CD14-positive monocyte (primary cell): ENCODE measurements at places on chromosomes 16 and 17. TPM values are rescaled to one million over a fixed set of nuclear protein-coding genes. Genes with fewer than 3 reads are reported as not detected.

DNA sequence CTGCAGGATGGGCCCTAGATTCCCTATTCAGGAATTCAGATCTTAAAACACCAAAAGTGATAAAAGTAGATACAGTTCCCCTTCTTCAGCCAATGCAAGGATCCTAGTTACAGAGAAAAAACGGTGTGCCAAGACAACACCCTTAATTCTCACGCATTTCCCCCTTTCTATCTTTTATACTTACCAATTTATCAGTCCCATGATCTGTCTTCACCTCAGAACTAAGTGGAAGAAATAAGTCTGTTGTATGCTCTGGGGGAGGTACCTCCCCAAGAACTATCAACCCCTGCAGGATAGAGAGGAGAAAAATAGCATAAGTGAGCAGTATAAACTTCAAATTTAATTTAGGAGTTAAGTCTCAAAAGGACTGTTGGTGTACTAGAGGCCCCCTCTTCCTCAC, 83.2 kb downstream of the STH start:
- H3K36me3 ChIP-seq = peaks cover 25% of the 10 kb centered on the region
- no peaks in the 10 kb centered on the region for H3K27me3 ChIP-seq
- no peaks in the 10 kb centered on the region for H3K4me1 ChIP-seq
- no peak for DNase-seq

- no peaks in the 10 kb centered on the region for H3K4me1 ChIP-seq
- DNase-seq = no peak
- no peak overlapping the region for H3K4me3 ChIP-seq
- H3K27ac ChIP-seq = no peak overlapping the region
- no peaks in the 10 kb centered on the region for H3K27me3 ChIP-seq
Measured at GRCh38 chr17:40535438-40535837, 29.8 kb downstream of the CCR7 start.

Gene CSH2
- polyA plus RNA-seq = not detected

DNA sequence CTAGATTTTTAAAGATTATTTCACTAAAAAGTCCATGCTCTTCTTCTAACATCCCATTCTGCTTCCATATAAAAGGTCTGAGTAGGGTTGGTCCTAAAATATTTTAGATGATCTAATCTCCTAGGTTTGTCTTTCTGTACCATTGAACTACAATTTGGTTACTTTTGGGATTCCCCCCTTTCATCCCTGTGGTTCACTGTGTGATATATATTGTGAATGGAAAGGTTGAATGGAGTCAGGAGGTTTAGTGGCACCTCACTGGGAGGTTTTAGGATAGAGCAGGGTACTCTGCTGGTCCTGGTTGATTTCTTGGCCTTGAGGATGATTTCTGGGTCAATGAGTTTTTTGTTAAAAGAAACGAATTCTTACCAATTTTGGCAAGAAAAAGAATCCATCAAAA, 29.5 kb downstream of the MAP2K6 start:
- H3K27me3 ChIP-seq = no peaks in the 10 kb centered on the region
- H3K36me3 ChIP-seq = no peaks in the 10 kb centered on the region
- no peak for DNase-seq
- H3K27ac ChIP-seq = no peak overlapping the region
- H3K4me3 ChIP-seq = no peak overlapping the region

- H3K4me3 ChIP-seq = no peak overlapping the region
- H3K27me3 ChIP-seq = no peaks in the 10 kb centered on the region
- H3K36me3 ChIP-seq = peaks cover 2% of the 10 kb centered on the region
- DNase-seq = no peak
- H3K27ac ChIP-seq = no peak overlapping the region
Measured at GRCh38 chr17:35056013-35056412, 7.5 kb downstream of the RFFL start.

- peaks cover 12% of the 10 kb centered on the region for H3K36me3 ChIP-seq
- no peaks in the 10 kb centered on the region for H3K27me3 ChIP-seq
- H3K4me1 ChIP-seq = peaks cover 32% of the 10 kb centered on the region
- no peak for DNase-seq
Measured at GRCh38 chr17:49760932-49761558, 2.9 kb downstream of the FAM117A start.

DNA sequence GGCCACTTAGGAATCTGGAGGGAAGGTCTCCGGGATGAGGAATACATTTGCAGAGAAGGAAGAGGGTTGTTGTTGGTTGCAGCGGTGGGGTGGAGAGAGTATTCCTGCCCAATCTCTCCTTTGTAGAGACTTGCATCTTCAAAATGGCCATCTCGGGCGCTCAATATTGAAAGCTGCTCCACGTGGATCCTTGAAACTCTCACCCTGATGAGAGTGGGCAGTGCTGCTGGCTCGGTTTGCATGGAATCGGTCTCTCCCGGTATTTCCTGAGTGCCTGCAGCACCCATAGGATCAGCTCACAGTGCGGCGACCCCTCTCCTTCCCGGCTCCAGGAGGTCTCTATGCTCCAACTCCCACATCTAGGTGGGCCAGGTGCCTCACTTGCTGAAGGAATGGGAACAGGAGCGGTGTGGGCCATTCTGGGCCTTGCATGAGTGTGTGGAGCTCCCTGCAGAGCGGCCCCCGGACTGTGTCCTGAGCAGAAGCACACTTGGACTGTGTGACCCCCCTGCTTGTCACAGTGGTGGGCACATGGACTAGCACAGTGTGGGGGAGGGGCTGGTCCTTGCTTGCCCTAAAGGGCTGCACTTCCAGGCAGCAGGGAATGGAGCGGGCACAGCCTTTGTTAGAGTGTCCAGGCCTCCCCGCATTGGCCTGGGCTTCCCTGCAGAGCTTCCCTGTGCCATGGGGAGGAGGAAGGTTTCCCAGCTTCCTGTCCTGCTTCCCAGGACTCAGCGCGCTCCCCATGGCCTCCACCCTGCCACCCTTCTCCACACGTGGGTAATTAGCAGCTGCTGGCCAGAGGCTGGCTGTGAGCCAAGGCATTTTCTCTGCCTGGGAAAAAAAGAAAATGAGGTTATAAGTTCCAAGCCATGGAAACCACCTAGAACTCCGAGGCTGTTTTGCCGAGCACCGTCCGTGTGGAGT, 139.3 kb downstream of the IRF8 start:
- H3K36me3 ChIP-seq = no peaks in the 10 kb centered on the region
- no peaks in the 10 kb centered on the region for H3K27me3 ChIP-seq
- no peak overlapping the region for H3K4me3 ChIP-seq
- no peak for DNase-seq
- H3K4me1 ChIP-seq = no peaks in the 10 kb centered on the region

GRCh38 chr17:38534498-38534885, 71.3 kb downstream of the SRCIN1 start:
- H3K27me3 ChIP-seq = no peaks in the 10 kb centered on the region
- H3K4me3 ChIP-seq = no peak overlapping the region
- H3K36me3 ChIP-seq = no peaks in the 10 kb centered on the region
- no peak for DNase-seq
- H3K4me1 ChIP-seq = no peaks in the 10 kb centered on the region

GRCh38 chr16:84827131-84827574, 7.4 kb downstream of the CRISPLD2 start:
- H3K36me3 ChIP-seq = peaks cover 42% of the 10 kb centered on the region
- DNase-seq = peak; percentile 74
- H3K27me3 ChIP-seq = no peaks in the 10 kb centered on the region
- peak overlapping the region; percentile 65 for H3K27ac ChIP-seq
- H3K4me3 ChIP-seq = peak overlapping the region; percentile 4
